ENCODE measurements at places on chromosomes 5 and 9.

- no peak for DNase-seq
Observed at GRCh38 chr5:95686651-95687050, 3.9 kb upstream of the SPATA9 start.

GRCh38 chr9:99130069-99130468 is 25.2 kb downstream of the TGFBR1 start:
- no peak for DNase-seq

DNA sequence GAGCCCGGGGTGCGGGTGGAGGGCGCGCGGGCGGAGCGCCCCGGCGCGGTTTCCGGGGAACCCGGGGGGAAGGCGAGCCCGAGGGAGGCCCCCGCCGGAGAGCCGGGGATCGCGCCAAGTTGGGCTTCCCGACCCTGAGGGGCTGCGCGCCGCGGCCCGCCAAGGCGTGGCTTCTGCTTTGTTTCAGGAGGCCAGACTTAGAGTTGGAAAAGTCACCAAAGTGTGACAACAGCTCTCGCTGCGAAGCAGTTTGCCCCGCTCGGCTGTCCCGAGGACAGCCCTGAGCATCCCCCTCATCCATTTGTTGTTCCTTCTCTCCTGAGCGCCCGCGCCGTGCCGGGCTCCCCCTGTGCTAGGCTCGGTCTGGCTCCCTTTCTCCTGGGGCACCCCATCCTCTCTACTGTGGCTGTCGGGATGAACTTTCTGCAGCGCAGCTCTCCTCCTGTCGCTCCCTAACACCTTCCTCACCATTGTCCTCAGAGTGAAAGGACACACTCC is 410 bp downstream of the GLIPR2 start:
- no peak for DNase-seq

DNA sequence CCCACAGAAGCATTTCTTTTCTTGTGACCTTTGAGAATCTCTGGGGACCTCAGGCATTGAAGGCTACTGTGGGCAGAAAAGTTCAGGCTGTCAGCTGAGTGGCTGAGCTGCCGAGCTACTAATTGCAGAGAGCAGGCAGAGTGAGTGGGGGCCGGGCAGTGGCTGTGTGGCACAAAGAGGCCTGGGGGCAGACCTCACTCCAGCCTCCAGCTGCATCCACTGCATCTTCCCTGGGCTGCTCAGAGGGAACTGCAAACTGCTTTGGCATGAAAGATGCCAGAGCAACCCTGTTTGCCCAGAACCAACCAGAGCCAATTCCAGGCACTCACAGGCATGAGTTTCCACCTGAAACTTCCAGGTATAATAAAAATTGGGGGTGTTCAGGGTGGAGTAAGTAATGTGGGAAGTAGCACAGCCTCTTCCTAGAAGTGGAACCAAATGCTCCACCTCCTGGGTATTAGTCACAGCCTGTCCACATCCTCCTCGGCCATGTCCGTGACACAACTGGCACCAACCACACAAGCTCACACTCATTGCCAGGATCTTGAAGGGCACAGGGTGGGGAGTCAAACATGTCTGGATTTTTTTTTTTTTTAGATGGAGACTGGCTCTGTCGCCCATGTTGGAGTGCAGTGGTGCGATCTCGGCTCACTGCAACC is 548.9 kb downstream of the BNC2 start:
- no peak for DNase-seq

DNA sequence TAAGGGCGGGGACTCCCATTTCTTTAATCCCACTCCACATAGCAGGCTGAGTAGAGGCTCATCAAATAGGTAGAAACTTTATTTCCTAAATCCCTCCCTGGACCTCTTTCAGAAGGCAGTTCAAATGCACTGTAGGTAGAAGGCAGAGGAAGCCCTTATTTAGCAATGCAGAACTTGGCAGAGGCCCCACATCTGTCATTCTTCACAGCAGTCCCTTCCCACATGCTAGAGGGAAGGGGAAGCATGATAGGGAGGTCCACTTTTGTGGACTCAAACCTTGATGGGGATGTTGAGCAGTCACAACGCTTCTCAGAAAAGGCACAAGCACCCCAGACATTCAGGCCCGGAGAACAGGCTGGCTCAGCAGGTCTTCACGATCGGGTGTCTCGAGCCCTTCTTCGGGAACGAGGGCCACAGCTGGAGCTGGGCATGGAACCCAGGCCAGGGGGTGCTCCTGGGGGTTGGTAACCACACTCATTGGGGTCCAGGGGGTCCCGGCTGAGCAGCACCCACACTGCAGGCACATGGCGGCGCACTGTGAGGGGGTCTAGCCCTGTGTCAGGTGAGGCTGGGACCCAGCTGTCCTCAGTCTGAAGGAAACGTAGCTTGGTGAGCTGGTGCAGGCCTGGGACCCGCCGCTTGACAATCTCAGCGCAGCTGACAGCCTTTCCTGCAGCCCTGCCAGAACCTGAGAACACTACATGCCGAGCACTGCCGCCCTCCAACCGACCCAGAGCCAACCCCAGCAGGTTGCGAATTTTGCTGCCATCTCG is 1.3 kb downstream of the RPP25L start:
- DNase-seq = no peak

DNA sequence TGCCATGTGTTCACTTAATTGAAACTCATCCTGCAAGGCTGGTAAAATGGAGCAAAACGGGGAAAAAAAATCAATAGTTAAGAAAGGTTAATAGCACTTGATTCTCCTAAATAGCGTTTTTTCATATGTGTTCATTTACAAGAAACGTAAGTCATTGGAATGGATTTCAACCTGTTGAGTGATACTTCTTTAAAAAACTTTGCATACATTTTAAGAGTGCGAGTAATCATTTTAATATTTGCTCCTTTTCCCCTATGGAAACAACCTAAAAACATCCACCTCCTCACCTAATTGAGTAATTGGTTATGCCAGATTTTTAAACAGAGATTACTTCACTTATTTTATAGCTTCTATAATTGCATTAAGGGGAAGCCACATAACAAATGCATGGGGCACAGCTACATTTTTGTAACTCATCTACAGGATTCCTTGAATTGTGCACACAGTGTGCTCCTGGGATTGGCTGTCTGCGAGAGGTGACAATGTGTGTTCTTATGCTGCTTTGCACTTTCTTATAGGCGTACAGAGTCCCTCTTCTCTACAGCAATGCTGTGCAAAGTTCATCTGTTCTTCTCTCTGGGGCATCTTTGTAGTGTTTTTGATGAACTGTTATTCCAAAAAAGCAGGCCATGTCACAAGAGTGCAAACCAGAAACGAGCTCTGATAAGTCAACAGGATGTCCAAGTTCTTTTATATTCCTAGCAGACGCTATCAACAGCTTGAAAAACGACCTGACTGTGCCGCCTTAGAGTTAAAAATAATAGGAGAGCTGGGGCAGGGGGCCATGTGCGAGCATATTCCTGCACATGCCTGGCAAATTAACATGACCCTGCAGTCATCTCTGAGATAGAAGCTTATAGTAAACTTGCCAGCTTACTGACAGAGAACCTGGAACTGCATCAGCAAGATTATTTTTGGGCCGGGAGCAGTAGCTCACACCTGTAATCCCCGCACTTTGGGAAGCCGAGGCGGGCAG is 117.9 kb downstream of the GOLPH3 start:
- DNase-seq = no peak

- no peak for DNase-seq
Observed at GRCh38 chr5:79499640-79500273, 14.2 kb downstream of the HOMER1 start.

- DNase-seq = no peak
Observed at GRCh38 chr9:122218071-122218934, 10.5 kb downstream of the LHX6 start.
